Smooth muscle cell of trachea (primary cell): ENCODE measurements at places on chromosomes 7 and 10. TPM values are rescaled to one million over a fixed set of nuclear protein-coding genes. Genes with fewer than 3 reads are reported as not detected.

The MAGI2 gene
- 16.2 and 33.2 TPM in 2 replicates for total RNA-seq

The CNPY1 gene
- not detected in 2 replicates for total RNA-seq

The ACTR3C gene
- total RNA-seq, result under 0.01 and 3.0 TPM in 2 replicates

The MRPL43 gene
- 64.7 and 71.1 TPM in 2 replicates for total RNA-seq

The SAMD9 gene
- 13.4 and 13.8 TPM in 2 replicates for total RNA-seq

The FOXI2 gene
- total RNA-seq, result not detected in 2 replicates

The CSGALNACT2 gene
- 21.7 and 25.0 TPM in 2 replicates for total RNA-seq

The NODAL gene
- not detected in 2 replicates for total RNA-seq

The HIF1AN gene
- 12.7 and 18.2 TPM in 2 replicates for total RNA-seq

The KEL gene
- total RNA-seq, result 0.17 TPM in 1 of 2 replicates, not detected in the other

The MRLN gene
- total RNA-seq, result not detected in 2 replicates

The RTKN2 gene
- total RNA-seq, result 0.33 and 1.3 TPM in 2 replicates
